Eye (tissue), 1 donor: ENCODE measurements at places on chromosomes 3 and 15.

DNA sequence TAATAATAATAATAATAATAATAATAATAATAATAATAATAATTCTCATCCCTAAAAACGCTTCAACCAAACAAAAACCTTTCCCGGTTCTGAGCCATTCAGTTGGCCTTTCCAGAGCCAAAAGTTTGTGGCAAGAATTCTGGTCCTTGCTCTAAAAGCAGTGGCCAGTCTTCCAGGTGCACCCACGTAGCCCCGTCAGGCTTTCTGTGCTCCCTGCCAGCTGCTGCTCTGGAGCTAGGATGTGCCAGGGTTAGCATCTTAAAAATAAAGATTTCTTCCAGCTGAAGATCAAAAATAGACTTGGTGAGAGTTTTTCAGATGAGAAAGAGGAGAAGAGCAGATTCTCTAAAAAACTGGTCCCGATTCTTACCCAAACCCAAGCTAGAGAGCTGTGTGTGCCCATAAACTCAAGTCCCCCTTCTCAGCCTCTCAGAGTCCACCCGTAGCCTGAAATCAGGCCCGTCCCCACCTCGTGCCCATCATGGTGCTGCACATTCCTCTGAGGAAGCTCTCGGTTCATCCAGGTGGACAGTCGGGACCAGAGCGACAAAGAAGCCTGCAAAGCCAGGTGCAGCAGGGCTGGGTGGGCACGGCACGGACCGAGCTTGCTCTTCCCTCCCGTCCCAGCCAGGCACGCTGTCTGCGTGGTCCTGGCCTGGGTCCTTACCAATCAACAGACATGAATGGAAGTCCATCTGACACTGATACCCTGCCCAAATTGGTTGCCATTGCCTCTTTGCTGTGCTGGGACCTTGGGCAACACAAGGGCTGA lies 155.6 kb downstream of the LRRC28 start:
- DNase-seq = no peak

- DNase-seq = peak; percentile 70
Observed at GRCh38 chr3:194857469-194858113, 171.9 kb downstream of the FAM43A start.

DNA sequence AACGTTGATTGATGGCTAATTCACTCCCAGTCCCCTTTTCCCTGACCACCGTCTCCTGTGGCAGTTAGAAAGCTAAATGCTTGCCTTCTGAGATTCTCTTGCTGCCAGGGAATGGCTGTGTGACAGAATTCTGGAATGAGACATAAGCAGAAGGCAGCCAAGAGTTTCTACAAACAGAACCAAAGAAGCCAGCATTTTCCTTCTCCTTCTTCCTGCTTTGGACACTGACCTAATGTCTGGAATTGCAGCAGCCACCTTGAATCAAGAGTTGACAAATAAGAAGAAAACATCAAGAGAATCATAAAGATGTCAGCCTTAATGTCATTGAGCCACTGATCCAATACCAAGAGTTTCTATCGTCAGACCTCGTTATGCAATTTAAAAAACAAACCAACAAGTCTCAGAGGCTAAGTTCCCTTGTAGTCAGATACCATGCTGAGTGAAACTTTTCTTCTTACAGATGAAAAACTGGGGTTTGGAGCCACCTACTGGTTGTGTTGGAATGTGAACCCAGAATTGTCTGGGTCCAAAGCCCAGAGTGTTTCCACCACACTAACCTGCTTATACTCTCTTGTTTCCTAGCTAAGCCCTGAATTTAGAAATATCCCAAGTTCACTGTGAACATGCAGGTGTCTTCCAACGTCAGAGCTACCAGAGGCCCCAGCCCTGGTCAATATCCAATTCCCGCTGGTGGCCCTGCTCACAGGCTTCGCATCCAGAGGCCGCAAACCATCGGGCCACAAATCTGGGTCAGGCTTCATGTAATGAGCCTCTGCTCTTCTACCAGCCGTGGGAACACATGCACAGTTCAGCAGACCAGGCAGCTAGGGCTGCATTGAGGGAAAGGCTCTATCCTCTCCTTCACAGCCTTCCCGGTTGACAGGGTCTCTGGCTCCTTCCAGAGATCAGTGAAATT lies 42.5 kb downstream of the MCF2L2 start:
- DNase-seq = peak; percentile 90

DNA sequence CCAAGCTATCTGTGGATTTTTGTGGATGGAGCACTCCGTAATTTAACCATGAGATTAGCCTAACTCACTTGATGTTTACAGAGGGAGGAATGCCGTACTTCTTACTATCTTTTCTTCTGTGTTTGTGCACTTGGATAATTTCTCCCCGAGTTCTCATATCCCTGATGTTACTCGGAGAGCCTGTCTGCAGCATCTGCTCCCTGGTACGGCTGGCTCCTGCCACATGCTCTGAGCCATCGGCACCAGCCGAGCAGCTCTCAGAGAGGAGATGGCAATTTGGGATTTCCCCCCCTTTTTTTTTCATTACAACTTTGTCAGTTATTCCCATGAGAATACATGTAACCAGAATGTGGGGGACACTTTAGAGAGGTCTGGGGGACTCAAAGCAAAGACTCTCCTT lies 155.0 kb downstream of the MCTP2 start:
- no peak for DNase-seq

GRCh38 chr15:74845208-74845568 lies 2.2 kb upstream of the ULK3 start:
- DNase-seq = no peak

- no peak for DNase-seq
Observed at GRCh38 chr15:42845581-42845980, 75.0 kb downstream of the TTBK2 start.

GRCh38 chr15:77513226-77513625 lies 92.5 kb downstream of the HMG20A start:
- DNase-seq = no peak
